ENCODE measurements at places on chromosomes 2 and 18.

GRCh38 chr2:167196461-167197252, 308.4 kb downstream of the XIRP2 start:
- no peak for DNase-seq

DNA sequence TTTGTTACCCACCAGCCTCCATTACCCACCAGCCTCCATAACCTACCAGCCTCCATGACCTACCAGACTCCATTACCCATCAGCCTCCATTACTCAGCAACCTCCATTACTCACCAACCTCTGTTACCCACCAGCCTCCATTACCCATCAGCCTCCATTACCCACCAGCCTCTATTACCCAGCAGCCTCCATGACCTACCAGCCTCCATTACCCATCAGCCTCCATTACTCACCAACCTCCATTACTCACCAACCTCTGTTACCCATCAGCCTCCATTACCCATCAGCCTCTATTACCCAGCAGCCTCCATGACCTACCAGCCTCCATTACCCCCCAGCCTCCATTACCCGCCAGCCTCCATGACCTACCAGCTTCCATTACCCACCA, 133.3 kb upstream of the HS6ST1 start:
- DNase-seq: no peak

GRCh38 chr2:240591226-240591625, 4.7 kb downstream of the CAPN10 start:
- no peak for DNase-seq

DNA sequence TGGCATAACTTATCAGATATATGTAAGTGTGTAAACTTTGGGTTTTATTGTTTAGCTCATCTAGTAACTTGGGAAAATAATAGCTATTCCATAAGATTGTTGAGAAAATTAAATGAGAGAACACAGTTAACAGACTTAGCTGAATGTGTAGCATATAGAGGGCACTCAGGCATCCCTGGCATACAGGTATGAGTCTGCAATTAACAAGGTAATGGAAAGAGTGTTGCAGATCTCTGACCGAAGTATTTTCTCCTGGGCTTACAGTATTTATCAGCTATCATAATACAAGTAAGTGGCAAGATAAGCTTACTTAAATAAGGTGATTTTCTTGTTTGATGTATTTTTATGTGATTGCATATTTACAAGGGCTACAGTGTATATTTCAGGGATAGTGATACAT, 7.9 kb upstream of the COBLL1 start:
- DNase-seq: no peak

GRCh38 chr2:136932700-136933099, 167.4 kb downstream of the THSD7B start:
- no peak for DNase-seq

Measured in cortex of kidney (tissue), 1 donor.